Endothelial cell of umbilical vein (primary cell): ENCODE measurements at places on chromosomes 3 and 15. TPM values are rescaled to one million over a fixed set of nuclear protein-coding genes. Genes with fewer than 3 reads are reported as not detected.

GRCh38 chr3:52518723-52519444 lies 14.8 kb downstream of the NT5DC2 start:
- no peak for DNase-seq

DNA sequence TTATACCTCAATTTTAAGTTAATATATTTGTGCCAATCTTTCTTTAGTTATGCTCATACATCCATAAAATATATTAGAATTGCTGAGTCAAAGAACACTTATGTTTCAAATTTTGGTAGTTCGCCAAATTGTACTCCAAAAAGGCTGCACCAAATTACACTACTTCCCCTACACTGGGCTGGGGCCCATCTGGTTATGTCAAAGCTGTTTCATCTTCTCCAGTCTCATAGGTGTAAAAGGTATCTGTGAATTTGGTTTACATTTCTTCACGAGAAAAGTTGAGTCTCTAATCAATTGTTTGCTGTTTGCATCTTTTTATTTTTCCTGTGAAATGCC lies 706 bp downstream of the FSIP1 start:
- DNase-seq = no peak

DNA sequence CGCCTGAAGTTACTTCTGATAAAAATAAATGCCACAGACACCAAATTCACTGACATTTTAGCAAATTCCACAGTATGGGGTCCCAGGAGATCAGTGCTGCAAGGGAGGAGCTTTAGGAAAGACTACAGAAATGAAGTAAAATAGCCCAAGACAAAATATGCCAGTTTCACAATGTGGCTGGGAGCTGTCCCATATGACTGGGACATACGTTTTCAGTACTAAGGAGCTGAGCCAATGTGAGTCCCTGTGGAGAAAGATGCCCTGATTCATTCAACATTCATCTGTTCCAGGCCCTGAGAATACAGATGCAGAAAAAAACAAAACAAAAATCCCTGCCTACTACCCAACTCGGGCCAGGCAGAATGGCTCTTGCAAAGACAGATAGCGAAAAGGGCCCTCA lies 63.4 kb upstream of the FAM174B start:
- no peak for DNase-seq

GRCh38 chr3:129961141-129961541 lies 13.4 kb upstream of the TRH start:
- DNase-seq = no peak

GRCh38 chr15:90588427-90588826 lies 58.7 kb downstream of the CRTC3 start:
- no peak for DNase-seq

TMEM207 gene
- not detected in 2 replicates for polyA plus RNA-seq
